ENCODE measurements at places on chromosomes 13 and 19. TPM values are rescaled to one million over a fixed set of nuclear protein-coding genes. Genes with fewer than 3 reads are reported as not detected.

SIGLEC8 gene
- not detected for total RNA-seq

ONECUT3 gene
- total RNA-seq = not detected

GPC5 gene
- not detected for total RNA-seq

OBI1 gene
- total RNA-seq = 15.0 TPM

DNA sequence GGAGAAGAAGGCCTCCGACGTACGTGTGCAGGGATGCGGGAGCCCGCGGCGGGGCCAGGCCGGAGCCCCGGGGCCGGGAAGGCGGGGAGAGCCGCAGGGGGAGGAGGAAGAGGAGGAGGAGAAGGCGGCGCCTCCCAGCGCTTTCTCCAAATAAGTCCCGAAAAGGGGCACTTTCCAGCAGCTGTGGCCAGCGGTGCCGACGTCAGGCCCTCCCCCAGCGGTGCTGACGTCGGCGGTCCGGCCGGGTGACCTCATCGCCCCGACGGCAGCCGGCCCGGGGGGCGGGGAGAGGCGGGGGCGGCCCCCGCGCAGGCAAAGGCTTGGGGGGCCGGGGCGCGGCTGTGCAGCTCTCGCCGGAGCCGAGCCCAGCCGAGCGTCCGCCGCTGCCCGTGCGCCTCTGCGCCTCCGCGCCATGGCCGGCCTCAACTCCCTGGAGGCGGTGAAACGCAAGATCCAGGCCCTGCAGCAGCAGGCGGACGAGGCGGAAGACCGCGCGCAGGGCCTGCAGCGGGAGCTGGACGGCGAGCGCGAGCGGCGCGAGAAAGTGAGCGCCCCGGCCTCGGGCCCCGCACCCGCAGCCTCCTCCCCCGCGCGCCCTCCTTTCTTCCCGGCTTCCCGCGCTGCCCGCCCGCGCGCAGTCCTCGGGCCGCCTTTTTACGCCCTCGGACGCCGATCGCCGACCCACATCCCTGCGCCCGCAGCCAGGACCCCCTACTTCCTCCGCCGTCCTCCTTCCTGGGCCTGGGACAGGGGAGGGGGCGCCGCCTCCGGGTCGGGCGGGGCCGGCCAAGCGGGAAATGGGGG, at the start of gene TPM4:
Gene TPM4 (plus strand): TSS at position 342 of the 804 bp plus-strand sequence. CDS start 71 bp downstream, at position 413.
- DNase-seq = peak; percentile 96

DNA sequence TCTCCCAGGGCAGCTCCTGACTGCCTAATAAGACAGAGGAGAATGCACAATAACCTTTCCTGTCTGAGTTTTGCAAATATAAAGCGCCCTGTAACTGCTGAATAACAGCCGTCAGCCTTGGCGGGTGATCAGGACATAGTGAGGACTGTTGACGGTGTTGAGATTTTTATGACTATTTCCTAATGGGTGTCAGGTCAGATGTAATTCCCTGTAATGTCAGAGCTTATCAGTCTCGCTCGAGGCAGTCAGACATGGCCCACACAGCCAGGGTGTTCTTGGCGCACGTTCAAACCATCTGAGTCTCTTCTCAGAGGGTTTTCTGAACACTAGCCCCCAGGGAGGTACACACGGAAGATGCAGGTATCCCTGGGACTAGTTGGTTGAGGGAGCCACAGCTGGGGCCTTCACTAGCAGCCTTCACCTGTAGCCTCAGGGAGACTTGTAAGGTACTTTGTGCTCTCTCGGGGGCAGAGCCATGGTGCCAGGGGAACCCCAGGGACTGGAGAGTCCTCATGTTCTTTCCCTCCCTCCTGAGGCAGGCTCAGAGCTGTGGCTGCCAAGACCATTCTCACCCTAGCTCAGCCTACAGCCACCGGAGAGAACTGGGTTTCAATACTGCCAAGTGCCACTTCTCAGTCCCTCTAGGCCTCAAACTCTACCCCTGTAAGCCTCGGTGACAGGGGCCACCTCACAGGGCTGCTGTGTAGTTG, 213.1 kb downstream of the UQCRFS1 start:
- no peak for DNase-seq

DNA sequence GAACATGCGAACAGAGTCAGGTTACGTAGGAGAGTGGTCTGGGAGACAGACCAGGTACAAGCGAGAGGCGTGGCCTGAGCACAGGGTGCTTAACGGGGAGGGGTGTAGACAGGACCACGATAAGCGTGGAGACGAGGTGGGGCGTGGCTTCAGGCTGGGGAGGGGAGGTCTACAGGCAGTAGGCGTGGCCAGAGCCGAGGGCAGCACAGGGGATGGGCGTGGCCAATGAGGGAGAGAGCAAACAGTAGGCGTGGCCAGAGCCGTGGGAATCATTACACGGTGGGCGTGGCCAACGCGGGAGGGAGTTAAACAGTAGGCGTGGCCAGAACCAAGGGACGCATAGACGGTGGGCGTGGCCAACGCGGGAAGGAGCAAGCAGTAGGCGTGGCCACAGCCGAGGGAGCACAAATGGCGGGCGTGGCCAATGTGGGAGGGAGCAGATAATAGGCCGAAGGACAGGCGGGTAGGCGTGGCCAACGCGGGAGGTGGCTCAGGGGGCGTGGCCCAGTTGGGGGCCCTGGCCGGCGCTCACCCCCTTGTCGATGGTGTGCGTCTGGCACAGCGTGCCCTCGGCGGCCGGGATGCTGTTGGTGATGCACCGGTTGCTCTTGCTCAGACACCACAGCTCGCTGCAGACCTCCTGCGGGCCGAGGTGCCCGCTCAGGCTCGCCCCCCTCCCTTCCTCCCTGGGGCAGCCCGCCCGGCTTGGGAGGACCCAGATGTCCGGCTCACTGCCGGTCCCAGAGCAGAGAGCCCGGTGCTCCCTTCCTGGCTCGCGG, 15.2 kb upstream of the MYO1F start:
- DNase-seq = peak; percentile 32

GRCh38 chr13:110991991-110992508, 77.2 kb upstream of the ANKRD10 start:
- DNase-seq = no peak

DNA sequence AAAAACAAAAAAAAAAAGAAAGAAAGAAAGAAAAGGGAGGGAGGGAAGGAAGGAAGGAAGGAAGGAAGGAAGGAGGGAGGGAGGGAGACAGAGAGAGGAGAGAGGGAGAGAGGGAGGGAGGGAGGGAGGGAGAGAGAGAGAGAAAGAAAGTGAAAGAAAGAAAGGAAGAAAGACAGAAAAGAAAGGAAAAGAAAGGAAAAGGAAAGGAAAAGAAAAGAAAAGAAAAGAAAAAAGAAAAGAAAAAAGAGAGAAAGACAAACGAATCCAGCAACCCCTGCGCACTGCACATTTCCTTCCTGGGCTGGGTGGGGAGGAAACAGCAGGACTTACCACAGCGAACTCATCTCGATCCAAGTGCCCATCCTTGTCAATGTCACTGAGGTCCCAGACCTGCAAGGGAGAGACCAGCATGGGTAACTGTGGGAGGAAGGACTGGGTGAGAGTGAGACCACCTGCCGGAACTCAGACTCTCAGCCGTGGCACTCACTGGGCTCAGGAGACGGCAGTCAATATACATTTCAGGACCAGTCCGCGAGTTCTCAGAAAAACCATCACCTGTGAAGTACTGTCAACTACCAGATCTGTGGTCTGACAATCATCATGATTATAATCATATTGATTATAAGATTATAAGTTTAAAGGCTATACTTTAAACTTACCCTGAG, 43.3 kb downstream of the EPS15L1 start:
- no peak for DNase-seq

DNA sequence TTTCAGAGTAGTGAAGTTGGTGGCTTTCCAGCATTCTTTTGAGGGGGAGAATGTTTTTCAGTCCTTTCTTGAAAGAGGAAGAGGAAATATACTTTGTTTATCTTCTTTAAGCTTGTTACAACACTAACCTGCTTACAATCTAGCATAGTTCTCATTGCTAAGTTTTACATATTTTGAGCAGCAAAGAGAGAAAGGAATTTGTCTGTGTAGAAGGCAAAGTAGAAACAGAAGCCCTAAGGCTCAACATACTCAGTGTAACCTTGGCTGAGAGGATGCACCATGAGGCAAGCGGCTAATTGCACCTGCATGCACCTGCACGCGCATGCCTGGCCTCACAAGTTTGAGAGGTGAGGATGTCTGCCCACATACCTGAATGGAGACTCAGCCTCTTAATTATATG, 2.2 kb downstream of the FRY start:
- no peak for DNase-seq

DNA sequence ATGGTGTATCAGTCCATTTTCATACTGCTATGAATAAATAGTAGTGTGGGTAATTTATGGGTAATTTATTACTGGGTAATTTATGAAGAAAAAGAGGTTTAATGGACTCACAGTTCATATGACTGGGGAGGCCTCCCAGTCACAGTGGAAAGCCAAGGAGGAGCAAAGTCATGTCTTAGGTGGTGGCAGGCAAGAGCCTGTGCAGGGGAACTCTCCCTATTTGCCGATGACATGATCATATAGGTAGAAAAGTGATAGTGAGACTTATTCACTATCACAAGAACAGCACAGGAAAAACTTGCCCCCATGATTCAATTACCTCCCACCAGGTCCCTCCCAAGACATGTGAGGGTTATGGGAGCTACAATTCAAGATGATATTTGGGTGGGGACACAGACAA, 1137.7 kb downstream of the UQCRFS1 start:
- DNase-seq = no peak

DNA sequence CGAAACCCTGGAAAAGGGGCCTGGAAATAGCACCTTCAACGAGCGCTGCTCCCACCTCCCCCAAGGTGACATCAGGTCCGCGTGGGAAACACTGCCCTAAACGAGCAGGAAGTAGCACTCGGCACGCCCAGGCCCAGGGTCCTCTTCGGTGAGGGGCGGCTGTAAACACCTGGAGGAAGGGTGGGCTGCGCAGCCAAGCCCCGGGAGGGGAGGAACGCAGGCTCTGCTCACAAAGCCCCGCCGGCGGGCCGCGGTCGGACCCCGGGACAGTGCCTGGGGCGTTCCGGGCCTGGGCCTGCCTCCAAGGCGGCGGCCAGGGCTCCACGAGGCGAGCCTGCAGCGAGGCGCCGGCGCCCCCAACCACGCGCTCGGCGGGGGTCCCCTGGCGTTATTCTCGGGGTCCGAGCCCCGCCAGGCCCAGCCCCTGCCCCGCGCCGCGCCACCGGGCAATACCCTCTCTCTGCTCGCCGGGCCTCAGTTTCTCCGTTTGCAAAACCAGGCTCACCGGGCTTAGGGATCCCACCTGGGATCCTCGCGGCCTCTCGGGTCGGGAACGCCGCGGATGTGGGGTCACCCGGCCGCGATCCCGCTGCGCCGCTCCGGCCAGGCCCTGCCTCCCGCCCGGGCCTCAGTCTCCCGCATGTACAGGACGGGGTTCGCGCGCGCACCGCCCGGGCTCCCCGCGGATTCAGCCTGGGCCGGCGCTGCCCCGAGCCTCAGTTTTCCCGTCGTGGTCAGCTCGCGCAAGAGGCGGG, 630 bp downstream of the RNF126 start:
- peak; percentile 28 for DNase-seq

DNA sequence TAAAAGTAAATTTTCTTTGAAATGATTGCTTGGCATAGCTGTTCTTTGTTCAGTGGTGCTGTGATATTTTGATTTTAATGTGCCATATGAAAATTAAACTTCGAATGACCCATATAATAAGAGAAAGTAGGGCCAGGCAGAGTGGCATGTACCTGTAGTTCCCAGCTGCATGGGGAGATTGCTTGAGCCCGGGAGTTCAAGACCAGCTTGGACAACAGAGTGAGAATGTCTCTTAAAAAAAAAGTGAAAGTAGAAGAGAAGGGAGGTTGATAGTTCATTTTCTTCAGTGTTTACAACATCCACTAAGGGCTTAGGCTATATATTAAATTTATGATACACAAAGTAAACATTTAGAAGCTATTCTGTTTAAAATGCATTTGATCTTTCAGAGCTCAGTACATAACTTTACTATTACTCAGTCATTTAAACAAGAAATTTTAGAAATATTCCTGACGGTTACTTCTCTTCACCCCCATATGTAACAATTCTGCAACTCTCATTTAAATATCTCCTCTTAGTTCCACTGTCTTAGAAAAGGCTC, 17.2 kb upstream of the RFC3 start:
- DNase-seq = no peak

- DNase-seq = no peak
Observed at GRCh38 chr19:8261881-8262280, 46.3 kb downstream of the CD320 start.

DNA sequence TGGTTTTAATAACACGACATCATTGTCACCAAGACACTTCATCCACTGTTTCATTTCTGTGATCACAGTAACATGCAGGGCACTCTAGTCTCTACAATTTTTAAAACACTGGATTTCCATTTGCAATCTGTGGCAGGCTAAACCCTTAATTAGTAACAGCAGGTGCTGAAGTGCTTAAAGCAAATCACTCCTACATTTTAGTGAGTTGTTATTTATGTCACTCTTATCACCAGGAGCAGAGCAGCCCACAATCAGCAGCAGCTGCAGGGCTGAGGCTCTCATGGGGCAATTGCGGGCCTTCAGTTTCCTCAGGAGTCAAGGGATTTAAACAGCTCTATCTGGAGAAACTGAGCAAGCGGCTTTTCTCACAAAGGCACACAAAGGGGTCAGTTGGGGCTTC, 1.6 kb downstream of the SOHLH2 start:
- DNase-seq = no peak

GRCh38 chr13:52787235-52787634, 47.6 kb upstream of the CNMD start:
- DNase-seq = no peak

DNA sequence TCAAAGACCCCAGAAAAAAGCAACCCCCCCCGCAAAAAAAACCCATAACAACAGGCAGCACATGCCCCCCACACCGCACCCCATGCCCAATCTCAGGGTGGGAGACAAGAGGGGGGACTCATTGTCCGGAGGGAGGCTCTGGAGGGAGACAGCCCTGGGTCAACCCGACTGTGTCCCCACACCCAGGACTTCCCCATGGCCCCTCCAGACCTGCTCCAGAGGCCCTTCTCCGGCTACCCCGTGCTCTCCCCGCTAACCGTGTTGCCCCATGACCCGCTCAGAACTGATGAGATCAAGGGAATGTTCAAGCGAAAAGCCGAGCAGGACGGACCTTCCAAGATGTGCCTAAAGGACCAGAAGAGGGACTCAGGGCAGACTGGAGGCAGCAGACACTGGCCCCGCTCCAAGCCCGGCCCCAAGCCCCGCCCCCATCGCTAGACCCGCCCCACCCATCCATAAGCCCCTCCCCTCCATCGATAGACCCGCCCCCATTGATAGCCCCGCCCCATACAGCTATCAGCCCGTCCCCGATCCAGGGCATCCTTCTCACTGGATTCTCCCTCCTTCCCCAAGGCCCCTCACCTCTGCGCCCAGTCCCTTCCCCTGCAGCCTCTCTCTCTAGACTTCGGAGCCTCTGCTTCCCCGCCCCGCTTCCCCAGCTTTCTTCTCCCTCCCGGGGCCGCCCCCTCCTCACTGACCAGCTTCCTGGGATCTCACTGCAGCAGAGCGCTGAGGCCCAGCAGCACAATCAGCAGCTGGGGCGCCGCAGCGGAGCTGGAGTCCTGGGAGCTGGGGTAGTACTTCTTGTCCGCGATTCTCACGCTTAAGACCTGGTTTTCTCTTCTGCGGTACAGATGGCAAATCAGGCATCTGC, 2.2 kb downstream of the BST2 start:
- no peak for DNase-seq

Data from RPMI7951 (cell line).